ENCODE measurements at places on chromosomes 7 and 10. TPM values are rescaled to one million over a fixed set of nuclear protein-coding genes. Genes with fewer than 3 reads are reported as not detected.
A peak's percentile ranks its signal among the peaks of the same experiment; 100 is the strongest.

DNA sequence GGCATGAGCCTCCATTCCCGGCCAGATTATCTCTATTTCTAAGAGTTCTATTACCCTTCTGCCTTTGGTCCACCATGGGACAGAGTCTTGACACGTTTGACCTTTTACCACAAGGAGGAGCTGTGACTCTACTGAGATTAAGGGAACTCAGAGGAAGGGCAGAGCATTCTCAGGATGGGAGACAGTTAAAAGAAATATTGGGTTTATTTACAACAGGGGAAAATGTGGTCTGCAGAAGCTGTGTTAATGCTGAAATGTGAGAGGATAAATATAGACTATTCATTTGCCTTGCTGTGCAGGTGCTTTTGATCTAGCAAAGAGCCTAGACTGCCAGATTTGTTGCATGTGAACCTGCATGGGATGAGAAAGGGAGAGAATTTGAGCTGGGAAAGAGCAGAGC, 45.8 kb upstream of the PRSS58 start:
- peak; percentile 12 for DNase-seq

Gene TBATA
- not detected for polyA plus RNA-seq

- no peak for DNase-seq
Measured at GRCh38 chr10:74981831-74982633, 129.4 kb upstream of the SAMD8 start.

GRCh38 chr10:120456626-120457430, at the start of gene PLPP4:
PLPP4 (plus strand) TSS chr10:120457227; CDS start chr10:120457306, 79 bp downstream.
- no peak for DNase-seq

DNA sequence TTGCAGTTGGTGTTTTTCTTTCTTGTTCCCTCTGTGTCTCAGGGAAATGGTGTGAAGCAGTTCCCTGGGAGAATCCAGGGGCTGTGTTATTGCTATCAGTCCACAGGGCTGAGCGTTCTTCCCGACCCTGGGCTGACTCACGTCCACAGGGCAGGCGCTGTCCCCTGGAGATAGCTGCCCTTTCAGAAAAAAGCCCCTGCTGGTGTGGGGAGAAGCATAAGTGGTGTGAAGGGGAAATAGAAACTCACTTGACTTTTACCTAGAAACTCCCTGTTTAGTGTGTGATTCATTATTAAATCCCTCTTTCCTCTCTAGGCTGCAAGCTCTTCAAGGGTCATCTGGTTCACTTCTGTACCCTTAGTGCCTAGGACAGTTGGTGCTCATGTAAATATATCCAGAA, 63.3 kb upstream of the SMNDC1 start:
- no peak for DNase-seq

GRCh38 chr10:77400033-77400432, 237.6 kb downstream of the KCNMA1 start:
- no peak for DNase-seq

Gene SFTPA1
- not detected for polyA plus RNA-seq

DNA sequence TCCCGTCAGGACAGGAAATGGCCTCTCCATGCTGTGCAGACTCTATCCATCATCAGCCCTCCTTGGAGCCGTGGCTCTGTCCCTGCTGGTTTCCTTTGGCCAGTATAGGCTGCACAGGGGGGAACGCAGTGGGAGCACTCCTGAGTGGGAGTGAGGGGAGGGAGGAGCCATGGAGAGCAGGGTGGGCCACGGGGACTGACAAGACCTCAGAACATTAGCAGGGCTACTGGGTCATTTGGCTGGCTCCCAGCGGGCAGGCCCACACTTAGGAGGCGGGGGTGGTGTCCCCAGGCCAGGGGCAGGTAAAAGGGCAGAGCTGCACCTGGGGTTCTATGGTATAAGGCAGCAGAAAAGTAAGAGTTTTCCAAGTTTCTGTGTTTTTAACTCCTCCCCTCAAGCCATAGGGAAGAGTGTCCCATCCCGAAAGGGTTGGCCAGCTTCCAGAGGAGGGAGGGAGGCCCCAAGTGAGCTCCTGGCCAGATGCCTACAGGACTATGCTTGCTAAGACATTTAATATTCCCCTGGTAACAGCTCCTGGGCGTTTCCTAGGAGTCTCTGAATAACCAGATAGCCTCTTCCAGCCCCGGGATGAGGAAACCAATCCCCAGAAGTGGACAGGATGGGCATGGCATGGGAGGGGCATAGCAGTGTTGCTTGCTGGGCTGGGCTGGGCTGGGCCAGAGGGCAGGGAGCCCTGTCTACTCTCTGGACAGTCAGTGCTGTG, 5.5 kb upstream of the OPN4 start:
- peak; percentile 1 for DNase-seq

Gene REPIN1
- polyA plus RNA-seq: 42.9 TPM

- no peak for DNase-seq
Measured at GRCh38 chr10:68237173-68237572, 5.3 kb upstream of the ATOH7 start.

DNA sequence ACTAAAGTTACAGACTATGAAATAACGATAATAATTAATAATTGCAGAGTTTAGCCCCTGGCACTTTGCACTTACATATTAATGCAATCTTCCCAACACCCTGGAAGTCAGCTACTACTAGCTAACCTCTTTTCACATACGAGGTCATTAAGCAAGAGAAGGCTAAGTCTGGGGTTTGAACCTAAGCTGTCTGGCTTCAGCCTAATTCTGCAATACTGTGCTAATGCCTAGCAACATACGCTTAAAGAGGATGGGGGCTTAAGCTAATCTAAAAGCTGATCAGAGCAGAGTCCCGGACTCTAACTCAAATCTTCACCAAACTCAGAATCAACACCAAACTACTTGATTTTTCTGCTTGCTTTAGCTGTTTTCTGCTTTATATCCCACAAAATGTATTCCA, 168.7 kb upstream of the GNAI1 start:
- no peak for DNase-seq

- DNase-seq: no peak
Measured at GRCh38 chr7:70132226-70132851, 534.1 kb downstream of the AUTS2 start.

- no peak for DNase-seq
Measured at GRCh38 chr7:28054531-28055160, 125.9 kb downstream of the JAZF1 start.

- no peak for DNase-seq
Measured at GRCh38 chr7:139265673-139266072, 34.6 kb downstream of the UBN2 start.

- no peak for DNase-seq
Measured at GRCh38 chr10:8336629-8337331, 282.3 kb downstream of the GATA3 start.

DNA sequence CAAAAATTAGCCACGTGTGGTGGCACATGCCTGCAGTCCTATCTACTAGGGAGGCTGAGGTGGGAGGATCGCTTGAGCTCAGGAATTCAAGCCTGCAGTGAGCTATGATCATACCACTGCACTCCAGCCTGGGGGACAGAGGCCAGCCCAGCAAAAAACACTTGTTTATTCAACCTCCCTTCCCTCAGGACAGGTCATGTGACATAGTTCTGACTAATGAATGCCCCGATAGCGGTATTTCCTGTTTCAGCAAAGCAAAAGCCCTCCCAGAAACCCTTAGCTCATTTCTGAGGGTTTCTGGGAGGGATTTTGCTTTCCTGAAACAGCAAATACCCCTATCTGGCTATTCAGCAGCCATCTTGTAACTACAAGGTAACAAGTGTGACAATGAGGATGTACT, 157.1 kb downstream of the GATA3 start:
- no peak for DNase-seq

DNA sequence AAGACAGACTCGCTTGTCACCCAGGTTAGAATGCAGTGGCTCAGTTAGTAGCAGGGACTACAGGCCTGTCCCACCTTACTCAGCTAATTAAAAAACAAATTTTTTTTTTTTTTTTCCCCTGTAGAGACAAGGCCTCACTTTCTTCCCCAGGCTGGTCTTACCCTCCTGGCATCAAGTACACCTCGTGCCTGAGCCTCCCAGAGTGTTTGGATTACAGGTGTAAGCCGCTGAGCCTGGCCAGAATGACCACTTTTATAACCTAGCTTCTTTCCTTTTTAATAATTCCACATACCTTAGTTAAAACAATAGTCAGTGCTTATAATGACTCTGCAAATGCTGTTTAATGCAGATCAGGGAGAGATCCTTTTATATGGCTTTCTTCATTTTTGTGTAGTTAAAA, 31.3 kb downstream of the RSBN1L start:
- no peak for DNase-seq

GRCh38 chr7:103809229-103809994, 180.0 kb downstream of the RELN start:
- DNase-seq: no peak

GRCh38 chr10:124448696-124449169, 1.1 kb downstream of the NKX1-2 start:
- DNase-seq: no peak

Gene VWDE
- polyA plus RNA-seq: not detected

Gene MMRN2
- 1.8 TPM for polyA plus RNA-seq

Gene DOCK4
- 2.0 TPM for polyA plus RNA-seq

Gene ZNF92
- polyA plus RNA-seq: 0.45 TPM

Gene HOGA1
- not detected for polyA plus RNA-seq

Gene TUBAL3
- not detected for polyA plus RNA-seq

Gene ATRNL1
- not detected for polyA plus RNA-seq

GRCh38 chr7:44395067-44395466, 69.7 kb upstream of the CAMK2B start:
- no peak for DNase-seq

Gene GPC2
- not detected for polyA plus RNA-seq

DNA sequence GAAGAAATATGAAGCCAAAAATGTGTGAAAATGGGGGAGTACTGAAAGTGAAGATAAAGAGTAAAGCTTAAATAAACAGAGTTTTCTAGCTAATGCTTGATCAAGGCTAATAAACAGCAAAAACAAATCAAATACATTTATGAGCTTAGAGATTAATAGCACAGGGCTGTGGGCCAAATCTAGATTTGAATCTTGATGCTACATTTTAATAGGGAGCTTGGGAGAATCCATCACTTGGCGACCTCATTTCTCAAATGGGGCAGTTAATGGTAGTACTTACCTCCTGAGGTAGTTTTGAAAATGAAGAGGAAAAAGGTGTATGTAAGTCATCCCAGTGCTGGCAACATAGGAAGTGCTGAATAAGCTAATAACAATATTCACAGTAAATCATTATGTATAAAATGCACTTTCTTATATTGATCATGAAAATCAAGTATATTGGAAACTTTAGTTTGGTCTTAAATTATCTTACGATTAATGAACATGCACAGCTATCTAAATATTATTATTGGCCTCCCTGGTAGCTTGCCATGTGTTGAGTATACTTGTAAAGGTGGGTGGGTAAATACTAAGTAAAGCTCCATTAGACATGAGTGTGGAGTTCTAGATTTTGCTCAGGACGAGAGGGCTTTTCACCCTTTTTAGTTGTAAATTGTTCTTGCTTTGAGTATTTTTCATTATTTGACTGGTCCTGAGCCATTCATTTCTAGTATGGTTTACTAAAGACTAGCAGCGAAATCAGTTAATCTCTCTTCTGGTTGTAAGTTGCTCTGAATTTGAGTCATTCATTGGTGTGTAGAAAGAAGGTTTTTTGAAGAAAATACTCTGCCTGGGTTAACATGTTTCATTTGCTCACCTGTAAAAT, 5.1 kb downstream of the BICC1 start:
- DNase-seq: no peak

- DNase-seq: peak; percentile 93
Measured at GRCh38 chr10:7186387-7187018, 224.3 kb downstream of the SFMBT2 start.

Gene EPDR1
- 1.2 TPM for polyA plus RNA-seq

DNA sequence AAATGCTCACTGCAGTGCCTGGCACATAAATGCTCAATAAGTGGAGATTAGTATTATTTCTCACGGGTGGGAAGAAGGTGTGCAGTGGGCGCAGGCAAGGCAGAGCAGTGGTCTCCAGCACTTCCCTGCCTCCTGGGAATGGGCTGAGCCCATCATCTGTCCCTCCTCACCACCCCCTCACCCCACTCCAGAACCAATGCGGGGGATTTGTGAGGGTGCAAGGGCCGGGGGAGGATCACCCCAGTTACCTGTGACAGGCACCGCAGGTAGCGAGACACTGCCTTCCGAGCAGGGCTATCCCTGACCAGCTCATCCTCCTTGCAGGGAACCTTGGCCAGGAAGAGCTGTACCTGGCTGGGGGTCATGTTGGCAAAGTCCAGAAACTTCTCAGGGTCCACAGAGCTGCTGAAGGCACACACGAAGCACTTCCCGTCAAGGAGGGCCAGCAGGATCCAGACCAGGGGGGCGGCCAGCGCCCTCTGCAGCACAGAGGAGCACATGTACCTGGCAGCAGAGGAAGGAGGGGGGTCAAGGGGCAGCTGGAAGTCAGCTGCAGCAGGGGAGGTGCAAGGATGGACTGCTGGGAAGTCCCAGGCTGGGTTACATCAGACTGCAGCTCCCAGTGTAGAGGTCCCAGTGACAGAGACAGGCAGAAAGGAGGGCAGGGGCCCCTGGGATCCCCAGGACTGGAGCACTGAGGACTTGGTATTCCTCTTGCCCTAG, 2.8 kb downstream of the CALHM3 start:
- DNase-seq: no peak

- peak; percentile 60 for DNase-seq
Measured at GRCh38 chr10:23095966-23096801, 805 bp downstream of the MSRB2 start.

Measured in CD14-positive monocyte (primary cell).